ENCODE measurements at places on chromosomes 6 and 20.

- H3K27me3 ChIP-seq = no peaks in the 10 kb centered on the region
- peaks cover 23% of the 10 kb centered on the region for H3K4me1 ChIP-seq
- no peak overlapping the region for H3K27ac ChIP-seq
- no peak overlapping the region for H3K4me3 ChIP-seq
- H3K36me3 ChIP-seq = peaks cover 10% of the 10 kb centered on the region
Observed at GRCh38 chr6:35044761-35045421, 96.2 kb downstream of the TCP11 start.

GRCh38 chr20:38113401-38114325, 51.4 kb downstream of the TGM2 start:
- H3K36me3 ChIP-seq = no peaks in the 10 kb centered on the region
- no peaks in the 10 kb centered on the region for H3K27me3 ChIP-seq

- H3K27me3 ChIP-seq = no peaks in the 10 kb centered on the region
- no peak overlapping the region for H3K27ac ChIP-seq
- no peaks in the 10 kb centered on the region for H3K36me3 ChIP-seq
- no peak for DNase-seq
- no peaks in the 10 kb centered on the region for H3K4me1 ChIP-seq
- H3K4me3 ChIP-seq = no peak overlapping the region
Observed at GRCh38 chr6:57303931-57304681, 13.3 kb upstream of the PRIM2 start.

DNA sequence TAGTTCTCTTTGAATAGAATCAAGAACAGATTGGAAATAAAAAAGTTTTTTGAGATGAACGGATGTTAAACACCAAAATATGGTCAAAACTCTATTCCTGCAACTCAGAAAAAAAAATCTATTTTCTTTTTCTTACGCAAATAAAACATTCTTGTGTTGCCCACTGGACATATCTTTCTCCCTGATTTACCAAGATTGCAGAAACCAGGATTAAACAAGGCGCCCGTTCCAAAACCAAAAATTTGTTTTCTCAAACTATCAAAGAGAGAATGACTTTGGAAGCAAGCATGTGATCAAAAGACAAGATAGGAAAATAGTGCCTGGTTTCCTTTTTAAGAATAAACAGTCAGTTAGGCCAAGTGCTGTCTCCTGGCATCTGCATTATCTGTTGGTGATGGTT, 273.1 kb downstream of the CLIC5 start:
- no peaks in the 10 kb centered on the region for H3K36me3 ChIP-seq
- DNase-seq = no peak
- no peak overlapping the region for H3K27ac ChIP-seq
- no peak overlapping the region for H3K4me3 ChIP-seq
- no peaks in the 10 kb centered on the region for H3K27me3 ChIP-seq

GRCh38 chr6:67433124-67433523, 1202.0 kb upstream of the ADGRB3 start:
- no peak overlapping the region for H3K27ac ChIP-seq
- H3K27me3 ChIP-seq = no peaks in the 10 kb centered on the region

DNA sequence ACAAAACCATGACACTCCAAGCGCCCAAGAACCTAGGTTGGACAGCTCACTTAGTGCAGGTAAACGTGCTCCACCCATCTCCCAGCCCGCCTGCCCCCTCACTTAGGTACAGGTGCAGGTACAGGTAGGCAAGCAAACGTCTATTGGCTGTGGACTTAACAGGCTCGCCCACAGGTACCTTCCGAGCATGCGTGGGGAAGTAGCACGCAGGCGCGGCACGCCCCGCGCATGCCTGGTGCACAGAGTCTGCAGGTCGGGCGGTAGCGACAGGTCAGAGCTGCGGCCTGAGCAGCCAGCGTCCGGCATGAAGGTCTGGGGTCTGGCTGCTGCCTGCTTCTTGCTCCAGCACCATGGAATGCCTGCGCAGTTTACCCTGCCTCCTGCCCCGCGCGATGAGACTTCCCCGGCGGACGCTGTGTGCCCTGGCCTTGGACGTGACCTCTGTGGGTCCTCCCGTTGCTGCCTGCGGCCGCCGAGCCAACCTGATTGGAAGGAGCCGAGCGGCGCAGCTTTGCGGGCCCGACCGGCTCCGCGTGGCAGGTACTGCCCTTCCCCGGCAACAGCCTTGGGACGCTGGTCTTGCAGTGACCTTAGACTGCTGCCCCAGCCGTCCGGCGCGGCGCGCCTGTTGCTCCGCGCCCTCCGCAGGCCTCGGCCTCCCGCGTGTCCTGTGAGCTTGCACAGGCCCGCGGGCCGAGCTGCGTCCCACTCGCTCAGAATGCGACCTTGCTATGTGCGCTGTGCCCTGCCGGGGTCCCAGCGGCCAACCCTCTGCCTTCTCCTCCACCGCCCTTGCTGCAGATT, at the start of gene MRS2:
Gene MRS2 (plus strand): TSS at position 240 of the 804 bp plus-strand sequence. CDS start 111 bp downstream, at position 351.
- DNase-seq = peak; percentile 72
- no peak within 1 kb of the TSS for H3K27ac ChIP-seq
- H3K4me1 ChIP-seq = peaks cover 10% of the 10 kb centered on the region
- H3K27me3 ChIP-seq = peaks cover 14% of the 10 kb centered on the region

DNA sequence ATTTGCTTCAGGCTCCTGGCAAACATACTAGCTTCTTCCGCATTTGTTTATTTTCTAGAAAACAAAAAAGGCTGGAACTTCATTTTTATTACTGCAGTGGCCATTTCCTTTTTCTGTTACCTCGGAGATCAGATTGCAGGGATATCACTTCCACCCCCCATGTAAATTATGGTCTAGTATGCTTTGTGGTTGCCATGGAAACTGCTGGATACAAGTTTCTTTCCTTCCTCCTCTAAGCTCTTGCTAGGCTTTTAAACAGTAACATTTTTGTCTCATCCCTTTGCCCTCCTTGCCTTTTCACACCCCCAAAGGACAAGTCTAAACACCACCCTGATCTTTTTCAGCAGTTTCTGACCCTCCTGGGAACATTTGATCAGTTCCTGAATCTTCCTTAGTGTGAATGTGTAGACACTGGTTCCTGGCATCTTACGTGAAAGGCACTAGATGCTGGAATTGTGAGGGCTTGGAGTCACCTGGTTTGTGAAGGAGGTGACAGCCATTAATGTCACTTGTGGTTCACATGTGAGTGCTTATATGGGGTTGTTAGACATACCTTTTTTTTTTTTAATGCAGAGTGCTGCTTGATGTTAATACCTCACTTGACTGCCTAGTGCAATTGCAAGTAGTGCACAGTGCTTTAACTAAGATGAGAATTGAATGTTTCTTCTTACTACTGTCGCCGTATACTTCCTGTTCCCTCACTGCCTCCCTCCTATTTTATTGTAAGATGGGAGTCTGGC, 181.6 kb downstream of the JARID2 start:
- no peaks in the 10 kb centered on the region for H3K27me3 ChIP-seq
- DNase-seq = no peak
- H3K4me3 ChIP-seq = no peak overlapping the region
- peaks cover 2% of the 10 kb centered on the region for H3K36me3 ChIP-seq

DNA sequence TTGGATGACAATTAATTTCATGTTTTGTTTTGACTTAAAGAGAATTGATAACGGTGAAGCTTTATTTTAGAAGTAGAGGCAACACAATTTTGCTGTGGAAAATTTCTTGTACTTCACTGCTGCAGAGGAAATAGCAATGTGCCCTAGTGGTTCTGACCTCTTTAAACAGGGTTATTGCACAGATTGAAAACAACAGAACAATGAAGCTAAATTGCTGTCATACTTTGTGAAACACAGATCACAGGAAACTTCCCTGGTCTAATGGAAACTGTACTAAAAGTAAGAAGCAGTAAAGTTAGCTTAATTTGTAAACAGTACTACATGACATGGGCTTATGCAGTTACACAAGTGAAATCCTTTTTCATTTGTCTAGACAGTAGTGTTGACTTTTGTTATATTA, 31.3 kb downstream of the OR2A4 start:
- H3K4me3 ChIP-seq = no peak overlapping the region
- no peaks in the 10 kb centered on the region for H3K4me1 ChIP-seq
- H3K27ac ChIP-seq = no peak overlapping the region
- no peaks in the 10 kb centered on the region for H3K36me3 ChIP-seq
- H3K27me3 ChIP-seq = no peaks in the 10 kb centered on the region
- DNase-seq = no peak

DNA sequence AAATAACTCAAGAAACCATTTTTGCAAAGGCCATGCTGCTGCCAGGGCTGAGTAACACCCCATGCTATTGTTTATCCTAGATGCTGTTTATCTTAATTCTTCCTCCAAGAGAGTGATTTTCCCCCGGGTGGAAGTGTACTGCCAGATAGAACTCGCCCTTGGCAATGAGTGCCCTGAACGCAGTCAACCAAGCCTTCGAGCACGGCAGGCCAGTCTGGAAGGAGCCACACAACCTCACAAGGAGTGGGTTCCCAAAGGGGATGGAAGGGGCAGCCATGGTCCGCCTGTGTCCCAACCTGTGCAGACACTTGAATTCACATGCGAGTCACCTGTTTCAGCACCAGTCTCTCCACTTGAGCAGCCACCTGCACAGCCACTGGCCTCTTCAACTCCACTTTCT, 31.9 kb downstream of the PNPLA1 start:
- H3K36me3 ChIP-seq = no peaks in the 10 kb centered on the region
- peaks cover 8% of the 10 kb centered on the region for H3K4me1 ChIP-seq
- DNase-seq = no peak
- H3K27ac ChIP-seq = no peak overlapping the region

DNA sequence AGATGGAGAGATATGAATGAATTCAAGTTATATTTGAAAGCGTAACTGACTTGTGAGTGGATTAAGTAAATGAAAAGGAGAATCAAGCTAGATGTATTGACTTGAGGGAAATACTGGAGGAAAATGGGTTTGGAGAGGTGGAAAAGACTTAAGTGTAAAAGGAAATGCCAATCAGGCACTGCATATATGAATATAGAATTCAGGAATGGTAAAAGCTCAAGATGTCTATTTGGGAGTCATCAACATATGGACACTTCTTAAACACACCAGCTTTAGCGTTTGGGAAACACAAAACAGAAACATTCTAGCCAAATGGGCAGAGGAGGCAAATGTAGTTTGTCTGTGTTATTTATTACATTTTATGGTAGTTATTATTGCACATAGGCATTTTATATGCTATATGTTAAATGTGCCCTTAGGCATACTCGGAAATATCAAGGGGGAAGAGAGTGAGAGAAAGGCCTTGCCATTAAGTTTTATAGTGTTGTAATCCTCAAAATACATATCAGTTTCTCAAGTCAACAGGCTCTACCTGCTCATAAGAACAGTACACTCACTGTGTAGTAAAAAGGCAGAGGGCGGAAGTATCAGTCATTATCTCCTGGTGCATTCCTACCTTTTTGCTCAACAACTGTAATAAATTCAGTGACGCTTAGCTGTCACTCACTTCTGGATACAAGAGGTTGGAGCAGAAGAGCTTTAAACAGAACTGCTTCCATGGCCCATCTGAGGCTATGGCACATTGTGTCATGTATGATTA, 33.7 kb upstream of the ME1 start:
- no peak overlapping the region for H3K27ac ChIP-seq
- no peaks in the 10 kb centered on the region for H3K4me1 ChIP-seq
- H3K36me3 ChIP-seq = no peaks in the 10 kb centered on the region
- DNase-seq = no peak
- no peaks in the 10 kb centered on the region for H3K27me3 ChIP-seq
- no peak overlapping the region for H3K4me3 ChIP-seq

- peaks cover 4% of the 10 kb centered on the region for H3K27me3 ChIP-seq
- DNase-seq = no peak
- H3K4me3 ChIP-seq = no peak overlapping the region
- H3K36me3 ChIP-seq = no peaks in the 10 kb centered on the region
- no peaks in the 10 kb centered on the region for H3K4me1 ChIP-seq
Observed at GRCh38 chr20:60249436-60249835, 291.2 kb downstream of the CDH26 start.

GRCh38 chr20:57409316-57409671, 18.1 kb downstream of the RBM38 start:
- H3K4me3 ChIP-seq = no peak overlapping the region
- H3K27me3 ChIP-seq = no peaks in the 10 kb centered on the region
- H3K36me3 ChIP-seq = peaks cover 54% of the 10 kb centered on the region
- peaks cover 65% of the 10 kb centered on the region for H3K4me1 ChIP-seq

GRCh38 chr20:34102342-34102741, 9.7 kb downstream of the EIF2S2 start:
- peaks cover 4% of the 10 kb centered on the region for H3K4me1 ChIP-seq
- H3K27ac ChIP-seq = no peak overlapping the region
- H3K27me3 ChIP-seq = no peaks in the 10 kb centered on the region
- no peak overlapping the region for H3K4me3 ChIP-seq

- H3K27me3 ChIP-seq = no peaks in the 10 kb centered on the region
- DNase-seq = no peak
- H3K36me3 ChIP-seq = no peaks in the 10 kb centered on the region
- peaks cover 7% of the 10 kb centered on the region for H3K4me1 ChIP-seq
- no peak overlapping the region for H3K27ac ChIP-seq
- H3K4me3 ChIP-seq = no peak overlapping the region
Observed at GRCh38 chr6:79911992-79912391, 35.4 kb downstream of the ELOVL4 start.

DNA sequence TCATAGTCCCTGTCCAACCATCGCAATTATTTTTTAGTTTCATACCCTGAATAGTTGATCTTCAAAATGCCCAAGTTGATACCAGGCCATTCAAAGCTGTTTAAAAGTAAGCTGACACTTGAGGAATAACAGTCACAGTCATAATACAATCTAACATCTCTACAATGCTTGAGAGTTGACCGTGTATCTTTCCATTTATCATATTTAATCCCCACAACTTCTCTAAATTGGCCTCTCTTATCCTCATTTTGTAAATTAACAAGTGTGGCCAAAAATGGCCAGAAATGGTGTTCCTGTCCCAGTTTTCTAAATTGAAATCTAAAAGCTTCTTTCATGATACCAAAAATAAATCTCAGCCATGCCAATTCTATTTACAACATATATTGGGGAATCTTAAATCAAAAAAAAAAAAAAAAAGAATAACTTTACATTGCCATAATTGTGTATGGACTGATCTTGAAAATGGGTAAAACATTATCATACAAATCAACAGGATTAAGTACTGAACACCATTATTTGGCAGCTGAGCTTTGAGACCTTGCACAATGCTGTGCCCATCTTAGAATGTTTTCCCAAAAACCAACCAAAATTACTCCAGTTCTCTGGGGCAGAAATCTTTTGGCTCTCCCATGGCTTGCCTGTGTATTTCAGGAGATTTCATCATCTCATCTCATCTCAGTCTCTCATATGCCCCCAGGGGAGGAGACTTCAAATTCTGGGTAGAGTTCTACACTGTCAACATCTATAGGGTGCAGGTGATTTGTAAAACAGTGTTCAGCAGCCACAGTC, 448.7 kb upstream of the JARID2 start:
- no peak overlapping the region for H3K4me3 ChIP-seq
- no peaks in the 10 kb centered on the region for H3K4me1 ChIP-seq
- H3K27ac ChIP-seq = no peak overlapping the region
- no peaks in the 10 kb centered on the region for H3K27me3 ChIP-seq
- no peaks in the 10 kb centered on the region for H3K36me3 ChIP-seq
- no peak for DNase-seq

- DNase-seq = no peak
- no peak overlapping the region for H3K4me3 ChIP-seq
- no peaks in the 10 kb centered on the region for H3K27me3 ChIP-seq
- no peaks in the 10 kb centered on the region for H3K36me3 ChIP-seq
- H3K27ac ChIP-seq = no peak overlapping the region
Observed at GRCh38 chr6:128415387-128415786, 105.0 kb downstream of the PTPRK start.

All from T-cell (primary cell).